ENCODE measurements at places on chromosomes 6 and 20.

- DNase-seq, result no peak
These were observed 33.2 kb downstream of the CCN2 start for GRCh38 chr6:131917763-131918649.

- DNase-seq, result no peak
These were observed 22.2 kb downstream of the HLA-F start for GRCh38 chr6:29745386-29745785.

- no peak for DNase-seq
These were observed 85.7 kb downstream of the TMEM170B start for GRCh38 chr6:11623272-11623671.

- DNase-seq, result no peak
These were observed 23.1 kb downstream of the CPNE5 start for GRCh38 chr6:36815962-36816735.

- no peak for DNase-seq
These were observed 153.1 kb upstream of the INSM1 start for GRCh38 chr20:20214757-20215275.

- DNase-seq, result no peak
These were observed 84.9 kb upstream of the NAA20 start for GRCh38 chr20:19932170-19932667.

DNA sequence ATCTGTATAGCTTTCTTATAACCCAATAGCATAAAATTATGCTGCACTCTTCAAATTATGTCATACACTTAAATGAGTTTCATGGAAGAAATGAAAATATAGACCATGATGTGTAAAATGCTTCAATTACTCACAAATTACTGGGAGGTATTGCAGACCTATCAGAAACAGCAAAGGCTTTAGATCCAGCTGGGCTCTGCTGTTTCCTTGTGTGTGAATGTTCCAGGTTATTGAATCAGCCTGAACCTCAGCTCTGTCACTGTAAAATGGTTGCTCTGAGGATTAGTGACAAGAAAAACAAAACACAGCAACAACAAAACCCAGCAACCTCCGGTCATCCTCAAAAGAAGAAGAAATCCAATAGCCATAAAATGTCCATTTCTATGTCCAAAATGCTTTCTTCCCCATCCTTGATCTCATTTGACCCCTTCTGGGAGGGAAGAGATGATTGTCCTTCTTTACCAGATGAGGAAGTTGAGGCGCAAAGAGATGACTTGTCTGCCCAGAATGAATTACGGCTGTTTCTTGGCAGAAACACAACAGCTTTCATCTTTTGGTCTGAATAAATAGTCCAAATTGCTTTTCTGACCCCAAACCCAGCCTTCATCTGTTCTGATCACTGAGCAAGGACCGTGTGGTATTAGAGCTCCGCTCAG, 42.2 kb upstream of the TGM6 start:
- DNase-seq, result no peak

Data from activated CD8-positive, alpha-beta memory T cell treated with anti-CD3 and anti-CD28 coated beads for 1 hour (primary cell).